AG09309 (cell line): ENCODE measurements at places on chromosomes 4 and X.

DNA sequence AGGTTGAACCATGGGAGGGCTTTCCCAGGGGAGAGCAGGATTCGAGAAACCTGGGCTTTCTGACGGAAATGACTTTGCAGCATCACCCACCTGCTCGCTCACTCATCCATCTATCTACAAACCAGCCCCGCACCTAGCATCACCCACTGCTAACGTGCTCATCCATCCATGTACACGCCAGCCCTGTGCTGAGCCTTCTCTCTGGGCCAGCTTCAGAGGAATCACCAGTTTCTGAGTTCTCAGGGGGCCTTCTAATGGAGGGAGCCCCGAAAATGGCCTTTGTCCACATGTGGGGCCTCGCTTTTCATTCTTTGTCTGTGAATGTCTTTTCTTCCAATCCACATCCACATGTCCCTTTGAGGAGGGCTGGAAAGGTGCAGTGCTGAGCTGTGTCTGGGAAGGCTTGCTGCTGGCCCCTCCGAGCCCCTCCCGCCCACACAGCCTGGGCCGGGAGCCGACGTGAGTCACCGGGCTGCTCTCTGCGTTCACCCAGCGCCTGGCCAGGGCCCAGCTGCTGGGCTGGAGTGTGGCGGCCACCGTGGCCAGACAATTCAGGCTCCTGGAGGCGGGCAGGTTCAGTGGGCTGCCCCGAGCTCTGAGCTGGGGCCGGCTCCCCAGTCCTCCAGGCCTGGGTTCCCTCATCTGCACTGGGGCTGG, 14.7 kb downstream of the SORCS2 start:
- peak; percentile 55 for DNase-seq

- no peak for DNase-seq
Observed at GRCh38 chrX:53356186-53356585, 66.3 kb downstream of the SMC1A start.

DNA sequence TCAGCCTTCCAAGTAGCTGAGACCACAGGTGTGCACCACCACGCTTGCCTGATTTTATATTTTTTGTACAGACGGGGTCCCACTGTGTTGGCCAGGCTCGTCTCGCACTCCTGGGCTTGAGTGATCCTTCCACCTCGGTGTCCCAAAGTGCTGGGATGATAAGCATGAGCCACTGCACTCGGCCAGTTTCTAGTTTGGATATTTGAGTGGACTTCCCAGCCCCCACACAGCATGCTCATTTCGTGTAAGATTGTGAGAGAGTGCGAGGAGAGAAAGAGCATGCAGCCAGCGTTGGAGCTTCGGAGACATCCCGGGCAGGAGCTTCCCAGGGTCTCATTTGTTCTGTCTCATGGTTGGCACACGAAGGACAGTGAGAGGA, 31.8 kb downstream of the ARSD start:
- DNase-seq: no peak

GRCh38 chrX:110228453-110228852, 89.4 kb downstream of the AMMECR1 start:
- DNase-seq: no peak

- DNase-seq: no peak
Observed at GRCh38 chr4:165359506-165359905, 19.3 kb upstream of the CPE start.

- DNase-seq: no peak
Observed at GRCh38 chr4:113769744-113770143, 8.2 kb upstream of the CAMK2D start.

GRCh38 chrX:37677243-37677642, 8.3 kb upstream of the XK start:
- DNase-seq: no peak

GRCh38 chrX:108127152-108127551, 35.6 kb downstream of the ATG4A start:
- no peak for DNase-seq

DNA sequence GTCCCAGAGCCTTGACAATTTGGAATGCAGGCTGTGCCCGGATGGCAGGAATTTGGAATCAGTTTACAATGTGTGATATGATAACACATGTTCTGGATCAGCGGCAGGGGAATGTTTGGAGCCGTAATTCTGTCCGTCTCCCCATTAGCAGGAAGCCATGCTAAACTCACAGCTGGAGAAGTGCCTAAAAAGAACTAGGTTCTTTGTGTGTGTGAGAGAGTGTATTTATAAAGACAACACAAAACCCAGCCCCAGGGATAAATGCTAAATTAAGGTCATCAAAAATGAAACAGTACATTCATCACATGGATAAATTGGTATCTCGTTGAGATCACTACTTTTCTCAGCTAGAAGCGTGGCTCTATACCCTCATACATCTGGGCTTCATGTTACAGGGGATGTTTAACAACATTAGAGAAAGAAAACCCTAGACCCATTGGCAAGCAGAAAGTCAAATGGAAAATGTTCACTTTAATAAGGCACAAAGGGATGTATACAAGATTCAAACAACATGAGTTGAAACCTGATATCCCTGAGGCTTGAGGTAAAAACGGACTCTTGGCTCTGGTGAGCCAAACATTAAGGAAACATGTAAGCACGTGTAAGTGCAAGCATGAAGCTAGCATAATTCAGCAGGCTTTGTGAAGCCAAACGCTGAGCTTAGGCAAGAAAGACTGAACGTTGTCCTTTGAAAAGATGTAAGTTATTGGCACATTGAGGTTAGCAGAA, 18.0 kb upstream of the TMEM131L start:
- DNase-seq: no peak

- DNase-seq: no peak
Observed at GRCh38 chrX:133185938-133186337, 32.2 kb downstream of the TFDP3 start.

GRCh38 chr4:113452868-113453620, 308.5 kb downstream of the CAMK2D start:
- no peak for DNase-seq

DNA sequence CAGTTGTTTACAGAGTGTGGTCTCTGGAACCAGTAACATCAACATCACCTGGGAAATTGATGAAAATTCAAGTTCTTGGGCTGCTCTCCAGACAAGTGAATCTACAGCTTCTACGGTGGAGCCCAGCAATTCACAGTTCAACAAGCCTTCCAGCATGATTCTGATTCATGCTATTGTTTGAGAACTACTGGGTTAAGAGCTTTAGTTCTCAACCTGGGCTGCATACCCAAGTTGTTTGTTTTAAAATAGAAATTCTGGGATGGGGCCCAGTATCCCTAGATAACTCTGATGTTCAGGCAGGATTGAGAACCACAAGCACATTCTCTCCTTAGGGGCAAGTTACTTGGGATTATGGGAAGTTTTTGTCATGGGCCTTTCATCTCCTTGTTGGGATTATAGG, 37.9 kb upstream of the PGK1 start:
- DNase-seq: no peak

GRCh38 chr4:165378745-165379677, at the start of gene CPE:
TSS of gene CPE (plus strand) at chr4:165379008. CDS start at chr4:165379222, 214 bp downstream.
- no peak for DNase-seq

DNA sequence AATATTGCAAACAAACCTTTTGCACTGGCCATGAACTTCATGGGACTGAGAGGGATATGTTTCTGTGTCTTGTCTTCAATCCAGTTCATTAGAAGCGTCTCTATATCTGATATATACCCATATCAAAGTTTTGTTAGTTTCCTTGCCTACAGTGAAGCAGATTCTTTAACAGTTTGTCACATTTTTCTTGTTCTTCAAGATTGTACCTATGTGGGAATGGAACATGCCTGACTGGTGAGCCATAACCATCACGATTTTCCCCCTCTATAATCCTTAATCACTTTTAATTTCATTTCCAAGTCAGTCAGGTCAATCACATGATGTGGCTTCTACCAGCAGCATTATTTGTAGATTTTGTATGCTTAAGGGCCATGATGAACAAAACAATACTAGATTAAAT, 197.1 kb upstream of the PDE5A start:
- no peak for DNase-seq

DNA sequence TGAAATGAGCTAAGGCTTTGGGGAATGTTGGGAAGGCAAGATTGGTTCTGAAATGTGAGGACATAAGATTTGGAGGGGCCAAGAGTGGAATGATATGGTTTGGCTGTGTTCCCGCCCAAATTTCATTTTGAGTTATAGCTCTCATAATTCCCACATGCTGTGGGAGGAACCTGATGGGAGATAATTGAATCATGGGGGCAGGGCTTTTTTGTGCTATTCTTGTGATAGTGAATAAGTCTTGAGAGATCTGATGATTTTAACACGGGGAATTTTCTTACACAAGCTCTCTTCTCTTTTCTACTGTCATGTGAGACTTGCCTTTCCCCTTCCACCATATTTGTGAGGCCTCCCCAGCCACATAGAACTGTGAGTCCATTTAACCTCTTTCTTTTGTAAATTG, 157.6 kb upstream of the C1QTNF7 start:
- DNase-seq: no peak

DNA sequence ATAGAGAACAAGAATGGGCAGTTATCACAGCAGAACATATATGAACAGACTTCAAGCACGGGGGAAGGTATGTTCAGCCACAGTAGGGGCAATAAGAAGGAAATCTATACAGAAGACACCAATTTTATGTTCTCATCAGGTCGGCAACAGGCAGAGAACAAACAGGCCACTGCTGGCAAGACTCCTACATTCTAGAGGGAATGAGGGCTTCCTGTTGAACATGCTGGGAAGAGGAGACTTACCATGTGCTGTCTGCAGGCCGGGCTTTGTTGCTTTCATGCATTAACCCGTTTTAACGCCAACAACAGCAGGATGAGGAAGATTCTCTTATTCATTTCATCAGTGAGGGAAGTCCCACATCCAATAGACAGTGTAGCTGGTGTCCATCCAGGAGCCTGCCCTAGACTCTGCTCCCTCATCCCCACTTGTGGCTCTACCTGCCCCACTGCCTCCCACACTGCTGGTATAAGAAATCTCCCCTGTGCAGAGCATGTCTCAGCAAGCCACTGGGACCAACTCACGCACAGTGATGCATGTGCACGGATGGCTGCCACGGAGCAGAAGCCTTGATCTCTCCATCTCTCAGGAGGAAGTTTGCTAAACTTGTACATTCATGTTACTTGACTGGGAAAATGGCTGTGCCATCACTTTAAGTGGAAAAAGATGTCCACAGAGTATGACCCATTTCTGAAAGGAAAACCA, 84.5 kb downstream of the ACOX3 start:
- DNase-seq: no peak

DNA sequence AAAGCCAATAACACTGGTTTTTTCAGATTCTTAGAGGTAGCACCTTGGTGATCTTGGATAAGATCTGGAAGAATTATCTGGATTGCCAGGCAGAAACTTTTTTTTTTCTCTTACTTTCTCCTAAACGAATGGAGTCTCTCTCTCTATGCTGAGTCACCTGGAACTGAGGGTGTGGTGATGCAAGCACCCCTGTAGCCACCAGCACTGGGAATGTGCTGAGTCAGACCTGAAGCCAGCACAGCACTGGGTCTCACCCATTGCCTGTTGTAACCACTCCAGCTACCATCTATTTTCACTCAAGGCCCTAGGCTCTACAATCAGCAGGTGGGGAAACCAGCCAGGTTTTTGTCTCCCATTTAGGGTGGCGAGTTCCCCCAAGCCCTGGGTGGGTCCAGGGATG, 923.8 kb downstream of the RAPGEF2 start:
- DNase-seq: no peak

DNA sequence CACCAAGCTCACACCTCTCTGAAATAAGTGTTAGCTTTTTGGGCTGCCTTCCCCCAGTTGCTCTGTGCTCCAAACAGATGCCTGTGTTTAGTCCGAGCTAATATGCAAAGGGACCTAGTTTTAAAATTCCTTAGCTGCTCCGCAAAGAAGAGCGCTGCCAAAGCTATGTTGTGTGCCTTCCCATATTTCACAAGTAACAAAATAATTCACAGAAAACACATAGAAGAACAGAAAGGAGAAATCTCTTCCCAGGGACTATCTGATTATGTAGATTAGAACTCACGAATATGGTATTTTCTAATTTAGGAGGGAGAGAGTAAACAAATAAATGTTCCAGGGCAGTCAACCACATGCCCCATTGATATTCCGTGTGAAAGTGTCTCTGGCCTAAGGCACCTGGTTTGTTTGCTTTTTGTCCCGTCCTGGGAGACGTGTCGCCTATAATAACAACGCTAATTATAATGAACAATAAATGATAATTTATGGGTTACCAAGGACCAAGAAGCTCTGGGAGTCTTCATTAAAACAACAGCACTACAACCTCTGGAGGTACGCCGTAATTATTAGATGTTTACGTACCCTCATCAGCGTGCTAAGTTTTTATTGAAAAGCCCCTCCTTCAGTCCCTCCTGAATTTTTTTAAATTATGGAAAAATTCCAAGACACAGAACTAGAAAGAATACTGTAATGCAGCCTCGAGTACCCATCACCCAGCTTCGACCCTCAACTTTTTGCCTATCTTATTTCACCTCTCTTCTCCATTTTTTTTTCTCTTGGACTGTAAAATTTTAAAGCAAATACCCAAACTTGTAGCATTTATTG, 1.2 kb upstream of the CCNG2 start:
- DNase-seq: no peak

GRCh38 chr4:117239434-117239833, 154.1 kb upstream of the TRAM1L1 start:
- DNase-seq: no peak

- DNase-seq: no peak
Observed at GRCh38 chr4:20882500-20882899, 182.2 kb downstream of the PACRGL start.

GRCh38 chrX:110327336-110327735, 9.5 kb upstream of the AMMECR1 start:
- no peak for DNase-seq

- DNase-seq: no peak
Observed at GRCh38 chr4:174521800-174522182, 497 bp downstream of the HPGD start.

DNA sequence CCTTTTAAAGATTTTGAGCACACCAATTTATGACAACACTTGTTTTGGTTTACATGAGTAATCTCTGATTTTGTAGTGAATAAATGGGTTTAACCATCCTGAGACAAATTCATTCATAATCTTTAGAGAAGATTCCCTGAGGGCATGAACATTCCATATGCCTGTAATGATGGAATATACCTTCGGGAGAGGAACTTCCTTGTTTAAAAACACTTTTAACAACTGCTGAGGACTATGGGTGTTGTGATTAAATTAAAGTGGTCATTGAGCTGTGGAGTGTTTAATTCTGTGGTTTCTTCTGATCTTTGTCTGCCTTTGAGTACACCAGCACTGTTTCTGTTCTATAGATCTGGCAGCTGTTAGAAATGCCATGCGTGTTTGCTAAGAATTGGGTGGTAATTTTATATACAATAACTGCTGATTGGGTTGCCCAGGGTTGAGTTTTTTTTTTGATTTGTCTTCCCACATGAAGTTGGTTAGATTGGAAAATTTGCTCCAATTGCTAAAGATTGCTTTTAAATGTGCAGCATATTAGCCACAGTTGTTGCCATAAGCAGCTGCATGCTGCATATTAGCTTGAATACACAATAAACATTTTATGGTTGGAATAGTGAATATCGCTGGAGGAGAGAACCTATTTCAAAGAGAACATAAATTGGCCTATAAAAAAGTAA, 86.8 kb downstream of the DCLK2 start:
- no peak for DNase-seq

- DNase-seq: no peak
Observed at GRCh38 chrX:151082077-151082948, 94.1 kb upstream of the GPR50 start.

GRCh38 chrX:19602866-19603622, 87.7 kb upstream of the MAP3K15 start:
- DNase-seq: peak; percentile 23

GRCh38 chr4:4875147-4875546, 15.7 kb downstream of the MSX1 start:
- no peak for DNase-seq
